ENCODE measurements at places on chromosomes 2 and 18. TPM values are rescaled to one million over a fixed set of nuclear protein-coding genes. Genes with fewer than 3 reads are reported as not detected.

GRCh38 chr18:26082475-26082874 lies 7.9 kb downstream of the SS18 start:
- ATAC-seq: no peak

- ATAC-seq: no peak
These were observed 127.0 kb upstream of the FZD5 start for GRCh38 chr2:207896525-207897285.

DNA sequence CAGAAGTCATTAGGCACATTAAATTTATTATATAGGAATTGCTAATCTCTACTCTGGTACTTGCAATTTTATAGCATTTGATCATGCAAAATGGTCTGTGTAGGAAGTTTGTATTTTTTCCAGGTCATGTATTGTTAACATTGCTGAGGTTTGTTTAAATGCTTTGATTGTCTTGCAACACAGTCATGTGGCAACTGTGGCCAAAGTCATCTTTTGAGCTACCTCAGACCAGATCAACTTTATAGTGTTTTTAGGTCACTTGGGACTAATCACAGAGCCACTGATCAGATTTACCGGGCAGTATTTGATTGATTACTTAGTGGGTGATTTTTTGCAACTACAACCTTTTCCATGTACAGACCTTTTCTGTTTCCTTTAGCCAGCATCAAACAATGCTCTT lies 3.7 kb downstream of the SERPINB5 start:
- ATAC-seq: no peak

DNA sequence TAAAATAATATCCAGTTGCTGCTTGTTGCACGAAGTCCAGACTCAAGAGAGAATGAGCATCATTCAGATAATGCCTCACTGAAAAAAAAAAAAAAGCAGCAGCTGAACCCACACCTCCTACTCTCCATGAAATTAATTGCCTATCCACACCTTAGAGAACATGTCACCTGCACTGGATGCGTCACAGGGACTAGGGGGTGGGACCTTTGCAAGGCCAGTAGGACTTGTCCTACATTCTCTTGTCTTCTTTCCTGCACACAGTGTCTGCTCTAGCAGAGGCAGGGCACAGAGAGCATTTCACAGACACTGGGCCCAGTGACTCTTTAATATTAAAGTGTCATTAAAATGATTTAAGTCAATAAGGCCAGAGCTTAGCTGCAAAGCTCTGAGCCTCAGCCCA lies at the start of gene ABCA12:
ABCA12 (minus strand) TSS at position 148 of the 400 bp plus-strand sequence. CDS start 418 bp downstream, outside the sequence.
- ATAC-seq: no peak

- no peak for ATAC-seq
These were observed 97.4 kb downstream of the DDX1 start for GRCh38 chr2:15688924-15689568.

GRCh38 chr18:75805265-75805664 lies 377.8 kb upstream of the SMIM21 start:
- ATAC-seq: peak; percentile 56

DNA sequence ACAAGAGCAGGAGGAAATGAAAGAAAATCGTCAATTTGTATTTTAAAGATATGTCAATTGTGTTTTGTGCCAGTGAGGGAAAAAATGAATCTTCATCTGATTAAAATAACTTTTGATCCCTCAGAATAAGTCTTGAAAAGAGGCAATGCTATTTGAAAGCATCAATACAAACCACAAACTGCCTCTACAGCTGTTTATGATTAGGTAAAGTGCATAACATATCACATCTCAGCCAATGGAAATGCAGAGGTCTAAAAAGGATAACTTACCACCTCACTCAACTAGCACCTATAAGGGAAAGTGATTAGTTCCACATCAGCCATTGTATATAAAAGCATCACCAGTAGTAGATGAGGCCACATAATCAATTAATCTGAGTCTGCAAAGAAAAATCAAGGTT lies 492.2 kb upstream of the CDH2 start:
- ATAC-seq: no peak

- ATAC-seq: no peak
These were observed 15.3 kb upstream of the IL36G start for GRCh38 chr2:112962308-112963175.

DNA sequence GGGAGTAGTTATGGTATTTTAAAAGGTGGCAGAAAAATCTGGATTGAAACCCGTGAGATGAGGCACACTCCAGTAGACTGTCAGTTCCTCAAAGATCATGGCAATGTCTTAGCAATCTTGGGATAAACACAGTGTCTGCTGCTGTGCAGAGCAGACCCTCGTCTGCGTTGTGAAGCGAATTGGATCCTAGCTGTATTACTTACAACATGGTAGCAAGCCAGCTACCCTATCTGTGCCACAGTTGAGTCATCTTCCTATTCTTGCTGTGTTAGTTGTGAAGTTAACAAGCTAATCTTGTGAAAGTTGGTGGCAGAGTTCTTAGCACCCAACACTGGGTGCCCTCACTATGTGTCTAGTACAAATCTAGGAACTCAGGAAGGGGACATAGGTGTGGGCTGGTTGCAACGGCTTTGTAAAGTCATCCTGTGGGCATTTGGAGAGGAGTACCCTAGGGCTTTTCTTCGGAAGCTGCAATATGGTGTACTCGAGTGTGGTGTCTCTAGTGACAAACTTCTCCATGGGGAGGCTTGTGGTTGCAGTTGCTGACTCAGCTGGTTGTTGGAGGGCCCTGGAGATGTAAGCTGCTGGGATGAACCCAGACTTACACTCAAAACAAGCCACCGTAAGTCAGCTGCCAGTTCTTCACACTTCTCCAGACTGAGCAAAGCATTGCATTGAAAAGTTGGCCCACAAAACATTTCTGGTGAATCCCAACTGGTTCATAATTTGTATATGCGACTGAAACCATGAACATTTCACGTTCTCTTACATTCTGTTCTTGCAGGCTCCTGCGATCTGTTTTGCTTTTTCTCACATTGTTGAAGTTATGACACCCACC lies 61.5 kb downstream of the ADCYAP1 start:
- ATAC-seq: no peak

GRCh38 chr18:37481072-37481471 lies 84.5 kb downstream of the CELF4 start:
- ATAC-seq: no peak

DNA sequence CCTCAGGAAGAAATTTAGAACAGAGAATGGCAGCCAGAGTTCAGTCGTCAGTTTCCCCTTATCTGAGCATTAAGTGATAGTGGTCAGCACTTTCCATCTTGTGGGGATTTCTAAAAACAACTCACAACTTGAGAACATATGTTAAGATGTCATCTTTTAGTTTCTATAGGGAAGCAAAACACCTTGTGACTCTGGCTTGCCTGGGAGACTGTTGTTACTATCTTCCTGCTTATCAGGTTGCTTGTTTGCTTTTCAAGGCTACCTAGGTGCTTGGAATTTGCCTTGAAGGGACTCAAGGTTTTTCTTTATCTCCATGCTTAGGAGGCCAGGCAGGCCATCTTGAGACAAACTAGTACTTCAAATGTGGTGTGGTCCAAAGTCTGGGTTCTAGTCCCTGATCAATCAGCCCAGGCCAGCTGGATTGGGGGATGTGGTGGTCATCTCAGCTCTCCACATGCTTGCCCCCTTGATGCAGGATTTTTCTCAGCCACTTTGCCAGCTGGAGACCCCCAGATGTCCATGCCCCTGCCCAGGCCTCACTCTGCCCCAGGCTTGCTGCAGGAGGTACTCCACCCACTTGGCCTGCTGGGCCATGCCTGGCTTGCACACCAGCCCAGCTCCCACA lies 125.9 kb downstream of the LYPD1 start:
- no peak for ATAC-seq

DNA sequence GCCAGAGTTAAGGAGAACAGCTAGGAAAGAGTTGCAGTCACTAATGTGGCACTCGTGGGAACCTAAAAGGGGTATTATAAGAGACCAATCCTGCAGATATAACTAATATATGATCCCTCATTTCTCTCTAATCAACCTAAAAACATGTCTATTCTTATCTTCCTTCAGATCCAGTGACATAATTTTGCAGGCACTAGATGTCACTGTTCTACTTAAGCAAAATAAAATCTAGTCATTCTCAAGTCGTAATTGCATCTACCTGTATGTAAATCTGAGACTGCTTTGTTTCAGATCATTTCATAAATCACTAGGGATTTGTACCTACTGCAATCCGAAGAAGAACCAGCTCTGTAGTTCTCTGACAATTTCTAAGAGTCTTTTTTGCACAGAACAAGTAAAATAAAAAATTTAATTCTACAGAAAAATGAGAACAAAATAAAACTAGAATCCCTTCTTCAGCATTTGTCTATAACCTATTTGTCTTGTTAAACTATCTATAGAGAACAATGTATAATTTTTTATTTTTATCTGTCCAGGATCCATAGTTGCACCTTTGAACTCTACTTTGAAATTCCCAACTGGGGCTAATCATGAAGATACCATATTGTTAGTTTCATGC lies 56.5 kb upstream of the ERBB4 start:
- ATAC-seq: no peak

- no peak for ATAC-seq
These were observed 109.4 kb upstream of the TMEM200C start for GRCh38 chr18:6004683-6005082.

DNA sequence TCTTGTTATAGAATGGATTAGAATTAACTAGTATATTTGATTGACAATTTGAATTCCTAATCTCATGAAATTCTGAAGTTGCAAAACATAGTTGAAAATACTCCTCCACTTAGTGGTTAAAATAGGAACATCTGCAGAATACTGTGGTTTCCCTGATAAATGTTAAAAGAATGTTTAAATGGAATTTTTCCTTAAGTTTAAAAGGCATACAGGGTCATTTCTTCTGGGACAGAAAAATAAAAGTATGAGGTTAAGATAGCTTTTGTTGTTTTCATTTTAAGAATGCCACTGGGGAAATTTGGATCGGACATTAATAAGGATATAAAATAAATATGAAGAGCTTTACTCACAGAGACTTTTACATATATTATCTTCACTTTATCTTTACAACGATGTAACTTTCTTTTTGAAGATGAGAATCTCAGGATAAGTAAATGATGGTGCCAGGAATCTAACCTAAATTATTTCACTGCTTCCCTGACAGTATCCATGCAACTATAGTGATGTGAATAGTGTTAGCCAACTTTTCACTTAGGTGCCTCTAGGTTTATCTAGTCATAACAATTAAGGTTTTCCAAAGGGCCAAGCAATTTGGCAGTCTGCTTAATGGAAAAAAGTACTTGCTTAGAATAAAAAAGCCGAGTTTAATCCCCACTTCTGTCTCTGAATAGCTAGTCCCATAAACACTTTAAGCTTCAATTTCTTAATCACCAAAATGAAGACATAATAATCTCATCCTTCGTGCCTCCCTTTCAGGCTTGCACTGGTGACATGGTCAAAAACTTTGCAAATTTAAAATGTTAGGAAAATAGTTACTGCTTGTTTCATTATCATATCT lies 151.8 kb upstream of the STK17B start:
- ATAC-seq: no peak

GRCh38 chr2:50401772-50402653 lies 629.9 kb downstream of the NRXN1 start:
- peak; percentile 50 for ATAC-seq

- ATAC-seq: no peak
These were observed 37.5 kb downstream of the SLC4A3 start for GRCh38 chr2:219664944-219665343.

GRCh38 chr2:133532919-133533318 lies 35.3 kb downstream of the NCKAP5 start:
- peak; percentile 91 for ATAC-seq

DNA sequence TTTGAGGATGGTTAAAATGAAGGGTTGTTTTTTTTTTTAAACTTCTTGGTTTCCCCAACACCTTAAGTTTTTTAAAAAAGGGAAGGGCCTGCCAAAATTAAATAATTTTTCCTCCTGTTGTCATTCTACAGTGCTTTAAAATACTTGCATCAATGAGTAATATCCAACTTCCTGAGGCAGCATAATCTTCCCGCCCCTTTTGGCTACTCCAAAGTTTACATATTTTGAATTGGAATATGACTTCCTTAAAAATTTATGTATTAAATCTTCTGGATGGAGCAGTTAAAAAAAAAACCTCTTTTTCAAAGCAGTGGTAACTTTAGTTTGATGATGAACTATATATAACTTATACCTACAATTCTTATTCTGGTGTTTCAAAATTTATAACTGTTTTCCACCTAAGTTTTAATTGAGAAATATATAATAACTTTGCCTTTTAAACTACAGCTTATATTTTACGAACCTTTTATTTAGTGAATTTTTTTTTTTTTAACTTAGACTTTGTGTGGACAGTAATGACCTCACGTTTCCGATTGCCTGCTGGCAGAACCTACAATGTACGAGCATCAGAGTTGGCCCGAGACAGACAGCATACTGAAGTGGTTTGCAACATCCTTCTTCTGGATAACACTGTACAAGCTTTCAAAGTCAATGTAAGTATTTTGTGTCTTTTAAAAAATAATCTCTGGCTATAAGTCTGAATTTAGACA lies 49.8 kb downstream of the PTPN4 start:
- no peak for ATAC-seq

DNA sequence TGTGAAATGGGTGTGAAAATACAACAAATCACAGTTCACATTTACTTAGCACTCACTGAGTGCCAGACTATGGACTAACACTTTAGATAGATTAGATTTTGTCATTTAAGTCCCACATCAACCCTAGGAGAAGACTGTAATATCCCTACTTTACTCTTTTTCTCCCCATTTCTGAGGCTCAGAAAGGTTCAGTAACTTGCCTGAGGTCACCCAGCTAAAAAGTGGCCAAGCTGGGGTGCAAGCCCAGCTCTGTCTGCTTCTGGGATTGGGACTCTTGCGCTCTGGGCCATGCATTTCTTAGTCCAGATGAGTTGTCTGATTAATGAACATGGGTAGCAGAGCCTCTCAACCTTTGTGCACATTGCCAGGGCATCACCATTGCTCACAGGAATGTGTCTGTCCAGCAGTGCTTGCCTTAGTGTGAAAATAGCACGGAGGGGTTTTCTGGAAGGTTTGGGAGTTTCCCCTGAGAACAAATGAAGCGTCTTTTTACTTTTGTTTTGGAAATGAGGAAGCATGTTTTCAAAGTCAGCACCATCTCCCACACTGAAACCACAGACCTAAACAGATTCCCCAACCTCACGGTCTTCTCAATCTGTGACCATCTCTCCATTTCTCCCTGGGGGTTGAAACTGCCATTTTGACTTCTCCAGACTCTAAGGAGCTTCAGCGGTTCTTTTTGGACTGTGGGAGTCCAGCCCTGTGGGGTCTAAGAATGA lies 31.9 kb downstream of the NRP2 start:
- ATAC-seq: no peak

- peak; percentile 26 for ATAC-seq
These were observed 21.3 kb upstream of the ICOS start for GRCh38 chr2:203915256-203915655.

GRCh38 chr18:25019086-25019860 lies 332.7 kb downstream of the ZNF521 start:
- ATAC-seq: no peak

DNA sequence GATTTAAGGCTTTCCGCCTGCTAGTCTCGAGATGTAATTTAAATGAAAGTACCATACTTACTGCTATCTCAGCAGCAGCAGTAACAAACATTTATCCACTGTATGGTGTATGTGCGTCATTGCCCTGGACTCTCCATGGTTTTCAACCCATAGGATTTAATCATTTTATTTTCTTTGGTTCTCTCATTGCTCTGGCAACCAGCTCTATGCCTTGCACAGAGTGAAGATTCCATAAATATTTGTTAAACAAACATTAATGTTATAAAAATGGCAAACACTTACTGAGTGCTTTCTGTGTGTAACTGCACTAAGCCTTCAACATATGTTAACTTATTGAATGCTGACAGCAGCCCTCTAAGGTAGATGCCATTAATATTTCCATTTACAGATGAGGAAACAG lies 1.3 kb upstream of the LMAN1 start:
- no peak for ATAC-seq

SERPINB12 gene
- total RNA-seq: 0.37 TPM

IL1A gene
- total RNA-seq: 0.09 TPM

DSG2 gene
- total RNA-seq: 0.13 TPM

MARCO gene
- not detected for total RNA-seq

LRRTM4 gene
- 18.3 TPM for total RNA-seq

PTPRM gene
- 37.7 TPM for total RNA-seq
